ENCODE measurements at places on chromosomes 7 and 10.

DNA sequence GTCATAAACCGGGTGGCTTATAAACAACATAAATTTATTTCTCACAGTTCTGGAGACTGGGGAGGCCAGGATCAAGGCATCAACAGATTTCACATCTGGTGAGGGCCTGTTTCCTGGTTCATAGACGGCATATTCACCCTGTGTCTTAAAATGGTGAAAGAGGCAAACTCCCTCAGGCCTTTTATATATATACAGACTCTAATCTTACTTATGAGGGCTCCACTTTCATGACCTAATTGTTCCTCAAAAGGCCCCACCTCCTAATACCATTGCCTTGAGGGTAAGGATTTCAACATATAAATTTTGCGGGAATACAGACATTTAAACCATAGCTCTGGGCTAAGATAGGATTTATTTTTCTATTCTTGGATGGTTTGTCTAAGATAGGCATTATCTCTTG lies 187.2 kb downstream of the PPP1R3A start:
- no peak for DNase-seq

DNA sequence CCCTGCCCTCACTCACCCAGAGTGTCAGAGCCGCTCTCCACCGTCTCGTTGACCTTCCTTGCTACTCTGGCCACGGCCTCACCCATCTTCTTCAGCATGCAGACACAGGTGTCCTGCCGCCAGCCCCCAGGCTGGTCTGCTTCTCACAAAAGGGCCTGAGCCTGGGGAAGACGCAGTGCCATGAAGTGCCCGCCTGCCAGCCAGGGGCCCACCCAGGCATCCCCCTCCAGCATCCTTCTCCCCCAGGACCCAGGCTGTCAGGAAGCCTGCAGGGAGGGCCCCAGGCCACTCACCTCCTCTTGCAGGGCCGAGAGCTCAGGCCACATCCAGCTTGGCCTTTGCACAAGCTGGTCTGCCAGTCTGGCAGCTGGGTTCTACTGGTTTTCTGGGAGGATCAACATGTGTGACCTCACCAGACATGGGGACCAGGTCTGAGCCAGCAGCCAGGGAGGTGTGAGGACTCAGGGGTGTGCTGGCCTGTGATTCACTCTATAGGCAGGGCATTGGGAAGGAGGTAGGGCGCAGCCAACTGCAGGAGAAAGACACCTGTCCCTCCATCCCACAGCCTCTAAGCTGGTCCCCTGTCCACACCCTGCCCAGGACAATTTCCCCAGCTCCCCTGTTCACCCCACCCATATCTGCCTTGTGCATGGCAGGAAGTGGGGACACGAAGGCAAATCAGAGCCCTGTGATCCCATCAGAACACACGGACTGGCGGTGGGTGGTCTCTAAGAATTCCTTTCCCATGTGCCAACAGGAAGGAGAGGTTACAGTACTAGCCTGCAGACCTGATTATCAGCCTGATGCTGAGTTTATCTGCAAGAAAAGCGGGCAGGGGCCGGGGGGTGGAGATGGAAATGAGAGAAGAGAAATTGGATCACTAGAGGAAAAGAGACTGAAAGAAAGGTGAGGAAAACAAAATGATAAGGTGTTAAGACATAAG lies 5.7 kb downstream of the LRRC20 start:
- no peak for DNase-seq

- DNase-seq, result no peak
Measured at GRCh38 chr7:33593611-33594010, 311.7 kb upstream of the BMPER start.

- no peak for DNase-seq
Measured at GRCh38 chr10:35924759-35925158, 282.7 kb upstream of the FZD8 start.

DNA sequence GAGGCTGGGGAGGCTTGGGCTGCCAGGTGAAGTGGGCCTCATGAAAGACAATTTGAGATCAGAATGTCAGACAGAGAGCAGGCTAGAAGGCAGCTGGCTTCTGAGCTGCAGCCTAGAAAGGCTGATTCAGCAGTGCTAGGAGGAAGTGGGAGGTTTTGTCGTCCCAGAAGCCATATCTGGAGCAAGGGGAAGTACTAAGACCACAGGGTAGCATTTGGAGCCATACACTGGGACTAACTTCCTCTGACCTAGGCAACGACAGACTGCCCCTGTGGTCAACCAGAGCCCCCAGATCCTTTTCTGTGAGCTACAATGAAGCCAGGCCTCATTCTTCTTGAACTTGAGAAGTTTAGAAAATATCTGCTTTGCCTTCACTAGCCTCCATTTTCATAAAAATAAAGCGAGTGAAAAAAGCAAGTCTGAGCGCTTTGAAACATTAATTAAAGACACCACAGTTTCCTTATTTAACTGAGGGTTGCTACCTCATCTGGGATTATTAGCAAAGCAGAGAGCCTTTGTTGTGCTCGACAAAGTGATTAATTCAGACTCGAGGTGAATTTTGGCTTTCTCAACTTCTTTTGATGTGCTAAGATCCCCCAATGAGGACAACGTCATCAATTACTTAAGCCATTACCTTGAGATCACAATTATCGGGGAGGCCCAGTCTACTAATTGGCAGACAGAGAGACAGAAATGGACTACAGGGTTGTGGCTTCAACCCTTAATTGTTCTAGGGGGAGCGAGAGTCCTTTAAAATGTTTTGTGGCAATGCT lies 26.6 kb downstream of the TBXAS1 start:
- no peak for DNase-seq

GRCh38 chr7:142482891-142483658 lies 225.2 kb upstream of the PRSS58 start:
- DNase-seq, result no peak

- peak; percentile 21 for DNase-seq
Measured at GRCh38 chr10:43049081-43049551, 27.8 kb upstream of the RET start.

DNA sequence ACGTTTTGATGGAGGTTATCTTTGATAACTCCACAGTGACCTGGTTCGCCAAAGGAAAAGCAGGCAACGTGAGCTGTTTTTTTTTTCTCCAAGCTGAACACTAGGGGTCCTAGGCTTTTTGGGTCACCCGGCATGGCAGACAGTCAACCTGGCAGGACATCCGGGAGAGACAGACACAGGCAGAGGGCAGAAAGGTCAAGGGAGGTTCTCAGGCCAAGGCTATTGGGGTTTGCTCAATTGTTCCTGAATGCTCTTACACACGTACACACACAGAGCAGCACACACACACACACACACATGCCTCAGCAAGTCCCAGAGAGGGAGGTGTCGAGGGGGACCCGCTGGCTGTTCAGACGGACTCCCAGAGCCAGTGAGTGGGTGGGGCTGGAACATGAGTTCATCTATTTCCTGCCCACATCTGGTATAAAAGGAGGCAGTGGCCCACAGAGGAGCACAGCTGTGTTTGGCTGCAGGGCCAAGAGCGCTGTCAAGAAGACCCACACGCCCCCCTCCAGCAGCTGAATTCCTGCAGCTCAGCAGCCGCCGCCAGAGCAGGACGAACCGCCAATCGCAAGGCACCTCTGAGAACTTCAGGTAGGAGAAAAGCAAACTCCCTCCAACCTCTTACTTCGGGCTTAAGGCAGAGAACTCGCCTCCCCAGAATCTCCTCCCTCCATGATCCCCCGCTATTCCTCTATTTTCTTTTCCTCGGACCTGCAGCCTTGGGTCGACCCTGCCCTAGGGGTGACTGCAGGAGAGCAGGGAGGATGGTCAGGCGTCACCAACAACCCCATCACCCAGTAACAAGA lies at the start of gene SERPINE1:
Gene SERPINE1, plus strand, starts transcription at position 454 of the 809 bp plus-strand sequence. CDS start 1,290 bp downstream, outside the sequence.
- peak; percentile 98 for DNase-seq

DNA sequence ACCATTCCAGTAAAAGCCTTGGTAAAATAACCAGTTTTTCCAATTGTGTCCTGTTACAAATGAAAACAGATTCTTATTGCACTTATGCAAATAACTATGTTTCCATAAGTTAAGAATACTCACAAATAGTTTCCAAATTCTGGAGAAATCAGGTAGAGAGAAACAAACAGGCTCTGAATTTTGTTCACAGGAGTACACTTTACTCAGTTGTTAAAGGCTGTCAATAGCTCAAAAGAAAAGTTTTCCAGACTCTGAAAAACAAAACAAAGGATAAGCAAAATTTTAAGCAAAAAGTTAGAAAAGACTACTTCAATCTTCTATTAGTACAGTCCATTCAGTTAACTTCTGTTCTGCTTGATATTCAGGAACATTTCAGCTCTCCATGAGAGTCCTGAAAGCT lies 32.8 kb upstream of the ZNF365 start:
- DNase-seq, result no peak

DNA sequence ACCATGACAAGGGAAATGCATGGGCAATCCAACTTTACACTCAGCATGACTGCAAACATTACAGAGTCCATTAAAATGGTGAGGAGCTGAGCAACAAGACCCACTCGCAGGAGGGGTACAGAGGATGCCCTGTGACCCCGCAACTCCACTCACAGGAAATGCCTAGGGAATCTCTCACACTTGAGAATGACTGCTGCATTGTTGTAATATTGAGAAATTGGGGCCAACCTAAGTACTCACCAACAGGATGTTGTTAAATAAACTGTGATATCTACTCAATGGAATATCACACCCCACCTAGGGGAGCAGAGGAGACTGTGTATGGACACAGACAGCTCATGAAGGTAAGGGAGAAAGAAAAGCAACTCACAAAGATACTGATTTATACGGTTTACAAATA lies 53.4 kb upstream of the CAMK2B start:
- no peak for DNase-seq

DNA sequence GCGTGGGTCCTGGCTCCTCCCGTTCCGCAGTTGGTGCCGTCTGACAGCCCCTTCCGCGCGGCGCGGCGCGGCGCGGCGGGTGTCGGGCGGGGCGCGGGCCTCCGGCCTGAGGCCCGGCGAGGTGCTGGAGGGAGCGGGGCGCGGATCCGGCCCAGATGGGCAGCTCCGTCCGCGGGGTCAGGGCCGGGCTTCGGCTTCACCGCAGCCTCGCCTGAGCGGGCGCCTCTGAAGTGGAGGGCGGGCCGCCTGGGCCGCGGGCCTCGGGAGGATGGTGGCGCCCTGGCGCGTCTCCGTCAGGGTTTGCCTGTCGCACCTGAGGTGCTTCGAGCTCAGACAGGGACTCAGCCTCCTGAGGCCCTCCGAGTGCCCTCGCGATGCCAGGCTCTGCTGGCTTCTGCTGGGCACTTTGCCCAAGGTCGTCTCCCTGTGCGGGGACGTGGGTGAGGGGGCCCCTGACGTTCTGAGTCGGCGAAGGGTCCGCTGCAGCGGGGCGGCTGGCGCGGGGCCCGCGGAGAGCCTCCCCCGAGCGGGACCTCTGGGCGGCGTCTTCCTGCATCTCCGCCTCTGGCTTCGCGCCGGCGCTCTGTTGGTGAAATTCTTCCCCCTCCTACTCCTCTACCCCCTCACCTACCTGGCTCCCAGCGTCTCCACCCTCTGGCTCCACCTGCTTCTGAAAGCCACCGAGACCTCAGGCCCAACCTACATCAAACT lies 473 bp downstream of the ADCK2 start:
- peak; percentile 68 for DNase-seq

DNA sequence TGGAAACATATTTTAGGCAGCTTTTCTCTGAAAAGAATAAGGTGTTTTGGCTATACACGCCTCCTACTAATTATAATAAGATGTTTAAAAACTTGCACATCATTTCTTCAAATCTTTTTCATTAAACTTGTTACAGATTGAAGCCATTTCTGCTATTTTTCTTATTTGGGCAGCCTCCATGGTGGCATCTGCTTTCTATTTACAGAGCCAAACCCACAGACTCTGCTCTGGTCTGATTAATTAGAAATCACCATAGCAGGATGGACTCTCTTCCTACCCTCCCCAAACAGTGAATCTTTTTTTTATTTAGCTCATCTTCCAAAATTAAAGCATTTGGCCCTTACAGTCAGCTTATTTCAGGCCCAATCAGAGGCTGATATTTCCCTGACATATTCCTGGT lies 85.7 kb upstream of the AOAH start:
- DNase-seq, result no peak

- no peak for DNase-seq
Measured at GRCh38 chr7:259751-260405, 30.1 kb upstream of the FOXL3 start.

- DNase-seq, result no peak
Measured at GRCh38 chr10:36448760-36449691, 676.4 kb upstream of the ANKRD30A start.

- no peak for DNase-seq
Measured at GRCh38 chr10:80409121-80409520, 770 bp downstream of the PRXL2A start.

DNA sequence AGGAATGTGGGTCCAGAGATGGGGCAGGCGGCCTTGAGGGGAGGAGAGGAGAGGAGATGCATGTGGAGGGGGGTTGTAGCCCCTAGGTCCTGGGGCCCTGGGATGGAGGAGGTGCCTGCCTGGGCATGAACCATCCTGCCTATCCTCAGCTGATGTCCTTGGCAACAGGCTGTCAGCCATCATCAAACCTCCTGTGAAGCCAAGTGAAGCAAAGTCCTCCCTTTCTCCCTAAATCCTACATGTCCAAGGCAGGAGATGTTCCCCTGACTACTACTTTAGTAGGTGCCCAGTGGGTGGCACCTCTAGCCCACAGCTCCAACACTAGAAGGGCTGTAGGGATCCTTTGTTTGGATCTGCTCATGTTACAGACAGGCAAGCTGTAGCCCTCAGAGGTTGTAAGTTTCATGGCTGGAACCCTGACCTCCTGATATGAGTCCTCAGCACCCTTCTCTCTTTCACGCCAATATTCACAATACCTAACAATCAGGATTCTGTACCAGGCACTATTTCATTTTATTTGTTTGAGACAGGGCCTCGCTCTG lies 66.6 kb upstream of the SYPL1 start:
- no peak for DNase-seq

GRCh38 chr10:86169506-86170254 lies 196.9 kb downstream of the GRID1 start:
- no peak for DNase-seq

DNA sequence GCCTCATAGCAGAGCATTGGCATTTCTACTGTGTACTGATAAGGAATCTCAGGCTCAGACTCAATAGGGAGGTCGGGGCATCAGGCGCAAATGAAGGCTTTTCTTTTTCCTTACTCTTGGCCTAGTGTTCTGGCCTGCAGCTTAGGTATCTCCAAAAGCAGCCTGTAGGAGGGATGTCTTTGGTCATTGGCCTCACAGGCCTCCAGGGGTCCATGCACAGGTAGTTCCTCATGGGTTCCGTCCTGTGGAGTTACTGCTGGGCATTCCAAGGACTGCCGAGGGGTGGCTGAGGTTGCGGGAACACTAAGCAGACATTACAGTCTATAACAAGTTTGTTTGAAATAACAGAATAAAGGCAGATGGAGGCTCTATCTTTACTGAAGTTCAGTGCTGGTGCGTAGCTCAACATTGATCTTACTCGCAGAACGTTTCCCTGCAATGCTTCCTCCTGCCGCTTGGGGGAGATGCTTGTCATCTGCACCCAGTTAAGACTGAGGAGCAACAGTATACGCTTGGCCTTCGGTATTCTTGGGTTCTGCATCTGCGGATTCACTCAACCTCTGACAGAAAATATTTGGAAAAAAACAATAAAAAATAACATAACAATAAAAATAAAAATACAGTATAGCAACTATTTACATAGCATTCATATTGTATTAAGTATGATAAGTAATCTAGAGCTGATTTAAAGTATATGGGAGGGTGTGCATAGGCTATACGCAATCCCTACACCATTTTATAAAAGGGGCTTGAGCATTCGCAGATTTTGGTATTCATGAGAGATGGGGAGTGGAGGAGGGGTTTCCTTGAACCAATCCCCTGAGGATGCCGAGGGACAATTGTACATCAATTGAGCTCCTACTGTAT lies 58.9 kb downstream of the SH2D4B start:
- no peak for DNase-seq

- DNase-seq, result no peak
Measured at GRCh38 chr10:122089311-122090017, 100.5 kb downstream of the TACC2 start.

- DNase-seq, result no peak
Measured at GRCh38 chr10:34732926-34733325, 82.2 kb downstream of the PARD3 start.

Data from ovary (tissue), 10 donors.